AG09319 (cell line): ENCODE measurements at places on chromosomes 7 and 10.

- DNase-seq: no peak
Observed at GRCh38 chr10:114380060-114380459, 24.2 kb downstream of the AFAP1L2 start.

GRCh38 chr7:156764766-156765165 lies 124.2 kb downstream of the RNF32 start:
- DNase-seq: no peak

DNA sequence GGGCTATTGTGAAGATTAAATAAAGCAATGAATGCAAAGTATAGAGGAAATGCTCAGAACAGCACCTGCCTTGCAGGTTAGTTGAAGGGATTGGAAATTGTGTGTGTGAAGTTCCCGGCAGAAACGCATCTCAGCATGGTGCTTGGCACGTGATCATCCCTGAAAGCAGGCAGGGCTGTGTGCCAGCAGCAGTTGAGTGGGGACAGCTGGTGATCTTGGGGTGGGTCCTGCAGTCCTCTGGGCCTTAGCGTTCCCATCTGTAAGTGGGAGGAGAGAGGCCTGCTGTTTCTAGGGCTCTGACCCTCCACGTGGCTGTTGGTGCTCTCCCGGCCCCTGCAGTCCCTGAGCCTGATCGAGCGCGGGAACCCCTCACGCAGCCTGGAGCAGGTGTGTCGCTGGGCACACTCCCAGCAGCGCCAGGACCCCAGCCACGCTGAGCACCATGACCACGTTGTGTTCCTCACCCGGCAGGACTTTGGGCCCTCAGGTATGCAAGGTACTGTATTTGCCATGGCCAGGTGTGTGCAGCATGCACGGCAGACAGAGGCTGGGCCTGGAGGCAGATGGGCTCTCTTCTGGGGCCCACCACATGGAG lies 55.3 kb downstream of the TBATA start:
- DNase-seq: no peak

GRCh38 chr7:106613279-106613678 lies 47.7 kb downstream of the CCDC71L start:
- no peak for DNase-seq

GRCh38 chr7:51292596-51292995 lies 24.0 kb downstream of the COBL start:
- DNase-seq: no peak
